CD4-positive, alpha-beta T cell treated with Interleukin-15 for 4 hours (primary cell): ENCODE measurements at places on chromosomes 1 and 21.

DNA sequence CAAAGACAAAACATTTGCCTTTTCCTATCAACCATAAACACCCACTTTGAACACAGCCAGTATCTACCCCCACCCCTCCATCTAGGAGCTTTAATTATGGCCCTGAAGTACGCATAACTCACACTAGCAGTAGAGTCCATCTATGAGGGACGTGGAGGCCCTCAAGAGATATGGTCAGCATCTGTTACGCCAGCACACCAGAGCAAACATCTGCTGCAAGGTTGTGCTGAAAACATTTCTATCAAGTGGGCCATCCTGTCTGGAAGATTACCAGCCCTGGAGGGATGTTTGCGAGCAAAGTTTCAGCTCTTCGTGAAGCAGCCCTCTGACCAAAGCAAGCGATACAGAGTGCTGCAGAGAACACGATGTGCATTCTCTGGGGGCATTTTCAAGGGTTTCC lies 74.6 kb downstream of the SLC45A1 start:
- DNase-seq = no peak

GRCh38 chr1:213296558-213296957 lies 245.5 kb downstream of the RPS6KC1 start:
- DNase-seq = no peak

- DNase-seq = no peak
Measured at GRCh38 chr1:33155877-33156538, 25.8 kb downstream of the TRIM62 start.

GRCh38 chr1:178619042-178619927 lies 105.8 kb upstream of the RALGPS2 start:
- DNase-seq = no peak
